ENCODE measurements at places on chromosomes 7 and 10.
A peak's percentile ranks its signal among the peaks of the same experiment; 100 is the strongest.

DNA sequence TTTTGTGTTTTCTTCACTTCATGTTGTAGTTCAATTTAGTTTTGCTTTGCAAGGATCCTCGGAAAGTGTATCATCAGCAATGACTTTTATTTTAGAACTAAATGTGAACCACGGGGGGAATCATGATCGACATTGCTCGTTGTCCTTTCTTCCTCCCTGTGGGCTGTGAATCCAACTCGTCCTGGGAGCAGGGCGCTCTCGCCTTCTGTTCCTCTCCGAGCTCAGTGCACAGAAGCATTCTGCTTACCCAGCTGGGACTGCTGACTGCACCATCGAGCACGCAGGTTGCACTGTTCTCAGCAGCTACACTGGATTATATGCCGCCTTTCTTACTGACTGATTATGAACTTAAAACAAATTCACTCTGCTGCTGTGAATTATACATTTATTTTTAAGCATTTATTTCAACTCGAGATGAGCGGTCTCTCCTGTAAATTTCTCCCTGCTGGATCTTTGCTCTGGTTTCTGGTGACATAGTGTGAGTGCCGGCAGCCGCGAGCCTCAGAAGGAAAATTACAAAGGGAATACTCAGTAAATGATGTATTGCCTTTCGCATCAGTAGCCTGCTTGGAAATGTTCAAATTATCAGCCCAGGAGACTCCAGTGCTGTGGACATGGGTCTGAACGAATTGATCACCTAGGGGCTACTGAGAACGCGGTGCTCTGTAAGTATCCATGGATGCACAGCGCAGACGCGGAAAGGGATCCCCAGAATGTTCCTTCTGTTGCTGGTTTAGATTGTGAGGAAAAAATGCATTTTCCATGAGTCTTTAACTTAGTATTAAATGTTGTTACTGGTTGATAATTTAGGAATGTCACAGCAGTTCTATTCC, 92.6 kb downstream of the PTPRE start:
- no peak for DNase-seq

GRCh38 chr7:151592330-151592729, 72.6 kb upstream of the RHEB start:
- DNase-seq = no peak

- DNase-seq = no peak
Observed at GRCh38 chr7:107387573-107388219, 82.2 kb upstream of the GPR22 start.

GRCh38 chr10:51204066-51204465, 129.8 kb downstream of the PRKG1 start:
- DNase-seq = no peak

DNA sequence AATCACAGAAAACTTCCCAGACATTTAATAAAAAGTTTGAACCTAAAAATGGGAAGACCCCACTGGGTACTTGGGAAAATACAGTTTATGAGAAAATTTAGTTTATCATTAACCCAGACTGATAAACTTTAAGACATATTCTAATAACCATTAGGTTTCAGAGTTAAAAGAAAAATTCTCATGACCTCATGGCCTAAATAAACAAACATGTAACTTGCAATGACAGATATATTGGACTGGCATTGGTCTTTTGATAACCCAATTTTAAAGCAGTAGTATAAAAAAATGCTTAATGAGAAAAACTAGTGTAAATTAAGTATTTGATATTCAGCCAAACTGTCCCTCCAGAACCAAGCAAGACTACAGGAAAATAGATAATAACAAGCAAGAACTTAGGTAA, 67.0 kb upstream of the ZNF804B start:
- DNase-seq = no peak

DNA sequence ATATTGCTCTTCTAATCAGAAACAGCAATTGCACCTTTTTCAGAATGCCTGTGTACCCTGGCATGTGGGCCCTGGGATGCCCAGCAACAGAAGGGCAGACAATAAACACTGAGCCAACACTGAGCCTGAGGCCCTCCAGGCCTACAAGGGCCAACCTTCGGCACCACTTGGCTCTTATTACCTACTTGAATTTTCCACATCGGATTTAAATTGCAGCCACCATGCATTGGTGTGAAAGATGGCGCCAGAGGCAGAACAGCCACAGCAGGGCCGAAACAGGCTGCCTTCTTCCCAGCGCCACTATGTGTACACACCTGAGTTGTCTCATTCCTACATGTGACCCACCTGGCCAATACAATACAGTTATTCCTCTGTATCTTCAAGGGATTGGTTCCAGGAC, 51.4 kb upstream of the EZH2 start:
- no peak for DNase-seq

- DNase-seq = no peak
Observed at GRCh38 chr10:95909561-95909960, 1.8 kb downstream of the CC2D2B start.

DNA sequence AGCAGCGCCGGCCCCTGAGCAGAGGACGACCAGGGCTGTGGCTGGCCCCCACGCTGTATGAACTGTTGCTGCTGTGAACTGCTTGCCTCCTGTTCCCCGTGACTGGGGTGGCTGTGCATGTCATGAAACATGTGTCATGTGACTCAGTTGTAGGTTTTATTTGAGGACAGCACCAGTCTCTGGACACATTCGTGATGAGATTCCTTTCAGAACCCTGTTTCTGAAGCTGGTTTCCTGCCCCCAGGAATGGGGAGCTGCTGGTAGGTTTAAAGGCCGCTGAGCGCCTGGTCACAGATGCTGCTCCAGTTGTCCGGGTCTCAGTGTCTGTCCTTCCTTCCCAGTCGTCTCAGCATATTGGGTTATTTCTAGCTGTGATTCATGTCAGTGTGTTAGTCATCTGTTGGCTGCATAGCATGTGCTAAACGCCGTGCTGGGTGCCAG, 79.1 kb upstream of the PPIF start:
- no peak for DNase-seq

- DNase-seq = no peak
Observed at GRCh38 chr10:3850999-3851937, 66.3 kb upstream of the KLF6 start.

GRCh38 chr7:107315716-107316220, 147.0 kb downstream of the HBP1 start:
- DNase-seq = no peak

DNA sequence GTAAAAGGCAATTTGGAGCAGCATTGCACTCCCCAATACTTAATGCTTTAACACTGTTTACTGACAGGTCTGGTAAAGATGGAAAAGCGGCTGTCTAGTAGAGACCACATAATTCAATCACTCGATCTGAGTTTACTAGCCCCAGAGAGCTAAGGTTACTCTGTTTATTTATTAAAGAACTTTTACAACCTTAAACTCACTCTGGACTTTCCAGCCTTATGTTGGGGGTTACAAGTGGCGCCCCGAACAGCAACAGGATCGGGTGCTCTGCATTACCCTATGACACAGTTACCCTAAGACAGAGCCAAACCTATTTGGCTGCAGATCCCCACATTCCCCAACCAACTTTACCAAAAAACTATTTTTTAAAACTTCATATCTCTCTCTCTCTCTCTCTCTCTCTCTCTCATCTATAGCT, 43.9 kb downstream of the MRPS24 start:
- no peak for DNase-seq

GRCh38 chr7:43639858-43640491, 57.1 kb downstream of the STK17A start:
- DNase-seq = no peak

DNA sequence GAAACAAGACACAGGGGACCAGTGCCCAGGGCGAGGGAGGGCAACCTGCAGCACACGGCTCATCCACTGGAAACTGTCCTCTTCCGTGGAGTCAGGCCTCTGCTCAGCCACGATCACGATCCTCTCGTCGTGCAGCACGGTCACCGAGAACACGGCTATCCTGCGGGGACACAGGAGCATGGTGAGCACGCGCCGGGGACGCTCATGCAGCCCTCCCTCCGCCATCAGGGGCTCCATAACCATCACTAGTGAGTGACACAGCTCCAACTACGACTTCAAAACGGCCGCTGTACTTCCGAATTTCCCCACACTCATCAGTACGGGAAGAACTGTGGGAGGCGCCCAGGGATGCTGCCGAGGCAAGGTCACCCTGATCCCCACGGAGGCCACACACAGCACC, 227.9 kb downstream of the ZMYND11 start:
- no peak for DNase-seq

- no peak for DNase-seq
Observed at GRCh38 chr7:104286839-104287238, 41.6 kb upstream of the LHFPL3 start.

DNA sequence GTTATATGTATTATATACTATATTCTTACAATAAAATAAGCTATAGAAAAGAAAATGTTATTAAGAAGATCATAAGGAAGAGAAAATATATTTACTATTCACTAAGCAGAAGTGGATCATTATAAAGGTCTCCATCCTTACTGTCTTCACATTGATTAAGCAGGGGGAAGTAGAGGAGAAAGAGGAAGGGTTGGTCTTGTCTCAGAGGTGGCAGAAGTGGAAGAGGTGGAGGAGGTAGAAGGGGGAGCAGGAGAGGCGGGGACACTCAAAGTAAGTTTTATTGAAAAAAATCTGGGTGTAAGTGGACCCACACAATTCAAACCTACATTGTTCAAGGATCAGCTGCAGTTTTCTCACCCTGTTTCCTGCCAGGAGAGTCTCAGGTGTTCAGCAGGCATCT, 28.9 kb upstream of the ERCC6 start:
- DNase-seq = no peak

GRCh38 chr10:78360284-78360683, 326.6 kb downstream of the RPS24 start:
- DNase-seq = no peak

DNA sequence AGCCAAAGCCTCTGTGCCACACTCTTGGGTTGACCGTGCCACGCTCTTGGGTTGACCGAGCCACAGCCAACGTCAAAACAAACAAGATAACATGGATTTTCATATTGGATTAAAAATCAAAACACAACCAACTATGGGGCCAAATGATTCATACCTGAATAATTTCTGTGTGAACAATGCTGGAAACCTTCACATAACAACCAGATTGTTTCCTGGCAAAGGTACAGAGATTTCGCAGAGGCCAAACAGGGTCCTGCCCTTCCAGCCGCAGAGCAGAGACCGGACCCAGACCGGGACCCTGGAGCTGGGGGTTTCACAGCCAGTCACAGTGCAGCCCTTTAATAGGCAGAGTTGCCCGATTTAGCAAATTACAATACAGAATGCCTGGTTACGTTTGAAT, 40.5 kb downstream of the ITIH5 start:
- DNase-seq = no peak

GRCh38 chr10:75428434-75429158, 2.8 kb upstream of the LRMDA start:
- DNase-seq = no peak

- no peak for DNase-seq
Observed at GRCh38 chr7:106257752-106258151, 27.0 kb downstream of the NAMPT start.

DNA sequence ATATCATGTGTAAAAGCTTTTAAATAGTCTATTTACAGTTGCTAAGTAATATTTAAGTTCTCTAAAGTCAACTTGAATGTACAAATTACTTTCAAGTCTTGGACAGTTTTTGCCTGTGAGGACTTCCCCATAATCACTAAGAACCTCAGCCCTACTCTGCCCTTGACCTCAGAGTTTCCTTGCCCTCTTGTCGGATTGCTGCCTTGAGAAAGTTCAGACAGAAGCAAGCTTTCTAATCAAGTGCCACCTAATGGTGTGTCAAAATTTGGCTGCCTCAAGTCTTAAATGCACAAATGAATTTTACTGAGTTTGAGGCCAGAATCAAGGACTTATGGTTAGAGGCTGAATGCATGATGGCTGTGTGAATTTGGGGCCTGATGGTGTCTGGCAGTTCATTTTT, 88.3 kb upstream of the KAT6B start:
- DNase-seq = no peak

DNA sequence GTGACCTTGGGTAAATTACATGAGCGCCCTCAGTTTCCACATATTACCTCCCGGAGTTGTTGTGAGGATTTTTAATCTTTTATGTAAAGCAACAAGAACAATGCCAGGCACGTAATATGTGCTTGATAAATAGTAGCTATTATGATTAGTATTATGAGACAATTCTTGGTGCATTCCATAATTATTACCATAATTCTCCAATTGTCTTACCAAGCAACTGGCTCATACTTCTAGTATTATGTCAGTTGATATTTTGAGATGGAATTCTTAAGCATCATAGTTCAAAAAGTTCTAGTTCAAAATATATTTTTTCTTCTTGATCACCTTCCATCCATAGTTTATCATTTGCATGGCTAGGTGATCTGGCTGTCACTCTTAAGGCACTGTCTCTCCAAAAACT, 259.0 kb downstream of the BBS9 start:
- no peak for DNase-seq

GRCh38 chr10:88582806-88583583, at the start of gene RNLS:
Gene RNLS (minus strand): TSS chr10:88583318.
- peak; percentile 15 for DNase-seq

DNA sequence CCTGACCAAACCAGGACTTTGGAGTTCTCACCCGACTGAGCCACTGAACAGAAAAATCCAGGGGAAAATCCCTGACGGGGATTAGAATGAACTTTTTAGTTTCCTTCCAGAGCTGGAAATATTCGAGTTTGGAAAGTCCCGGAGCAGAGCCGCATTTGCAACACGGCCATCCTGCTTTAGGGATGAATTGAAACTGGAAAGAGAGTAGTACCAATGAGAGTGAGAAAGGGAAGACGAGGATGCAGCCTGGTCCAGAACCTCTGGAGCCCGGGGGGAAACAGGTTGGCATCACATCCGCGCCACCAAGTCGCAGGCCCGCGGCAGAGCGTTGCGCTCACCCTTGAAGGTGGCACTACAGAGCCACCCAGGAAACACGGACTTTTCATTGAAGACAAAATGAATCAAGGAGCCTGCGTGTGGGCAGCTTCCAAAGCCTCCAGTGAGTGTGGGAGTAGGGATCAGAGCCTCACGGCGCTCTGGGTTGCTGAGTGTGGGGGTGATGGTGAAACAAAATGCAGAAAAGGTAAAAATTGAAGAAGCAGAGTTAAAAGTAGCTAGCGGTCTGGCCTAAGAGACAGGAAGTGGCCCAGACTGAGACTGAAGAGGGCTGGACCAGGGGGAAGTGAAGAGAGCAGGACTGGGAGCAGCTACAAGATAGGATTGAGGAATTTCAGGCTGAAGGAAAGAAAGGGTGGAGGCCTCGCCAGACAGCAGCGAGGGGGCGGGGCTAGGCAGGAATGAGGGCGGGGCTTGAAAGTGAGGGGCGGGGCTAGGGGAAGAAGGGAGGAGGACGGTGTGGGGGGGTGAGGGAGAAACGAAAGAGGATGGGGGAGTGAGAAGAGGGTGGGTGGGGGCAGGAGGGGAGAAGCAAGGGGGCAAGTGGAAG, 1.8 kb downstream of the SMURF1 start:
- no peak for DNase-seq

DNA sequence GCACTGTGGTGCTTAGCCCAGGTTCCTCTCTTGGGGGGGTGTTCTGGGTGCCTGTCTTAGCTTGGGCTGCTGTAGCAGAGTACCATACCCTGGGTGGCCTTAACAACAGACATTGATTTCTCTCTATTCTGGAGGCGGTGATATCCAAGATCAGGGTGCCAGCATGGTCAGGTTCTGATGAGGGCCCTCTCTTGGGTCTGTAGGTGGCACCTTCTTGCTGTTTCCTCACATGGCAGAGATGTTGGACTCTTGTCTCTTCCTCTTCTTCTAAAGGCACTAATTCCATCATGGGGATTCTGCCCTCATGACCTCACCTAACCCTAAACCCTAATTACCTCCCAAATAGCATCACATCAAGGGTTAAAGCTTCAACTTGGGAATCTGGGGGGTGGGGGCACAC, 19.9 kb upstream of the CRHR2 start:
- no peak for DNase-seq
